ENCODE measurements at places on chromosomes 11 and 22.

- no peak for DNase-seq
Observed at GRCh38 chr11:75785187-75785586, 16.6 kb downstream of the DGAT2 start.

DNA sequence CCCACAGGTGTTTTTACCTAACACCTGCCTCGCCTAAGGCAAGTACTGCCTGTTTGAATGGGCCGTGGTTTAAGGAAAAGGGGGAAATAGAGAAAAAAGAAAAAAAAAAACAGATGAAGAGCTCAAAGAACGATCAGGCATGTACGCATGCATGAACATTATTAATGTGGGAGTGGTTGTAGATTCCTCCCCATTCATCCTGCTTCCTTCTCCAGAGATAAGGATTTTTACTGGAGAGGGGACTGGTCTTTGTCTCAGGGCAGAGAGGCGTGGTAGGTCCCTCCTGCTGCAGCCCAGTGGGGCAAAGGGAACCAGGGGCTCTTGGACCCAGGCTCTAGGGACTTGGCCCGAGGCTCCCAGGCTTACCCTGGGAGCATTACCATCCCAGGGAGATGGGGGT lies 23.1 kb downstream of the RPS6KA4 start:
- DNase-seq, result no peak

- DNase-seq, result no peak
Observed at GRCh38 chr22:44369293-44369661, 56.5 kb upstream of the SHISAL1 start.

DNA sequence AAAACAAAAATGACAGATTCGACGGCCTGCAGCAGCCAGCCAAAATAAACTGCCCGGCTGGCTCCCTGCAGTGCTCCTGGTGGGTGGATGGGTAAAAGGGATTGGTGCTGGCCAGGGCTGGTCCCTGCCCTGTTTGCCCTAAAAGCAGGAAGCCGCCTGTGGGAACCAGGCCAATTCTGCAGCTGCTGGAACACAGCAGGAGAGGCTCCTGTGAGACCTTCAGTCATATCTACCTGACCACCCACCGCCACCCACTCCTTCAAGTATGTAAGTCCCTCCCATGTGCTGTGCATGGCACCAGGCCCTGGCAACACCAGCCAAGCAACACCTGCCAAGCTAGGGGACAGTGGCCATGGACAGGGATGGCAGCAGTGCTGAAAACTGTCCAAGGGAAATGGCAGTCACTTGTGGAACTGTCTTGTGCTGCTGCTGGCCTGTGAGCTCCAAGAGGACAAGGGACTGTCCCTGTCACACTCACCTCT lies 48.7 kb upstream of the ARFGAP3 start:
- DNase-seq, result no peak

GRCh38 chr22:25645266-25645665 lies 80.8 kb downstream of the GRK3 start:
- DNase-seq, result no peak

DNA sequence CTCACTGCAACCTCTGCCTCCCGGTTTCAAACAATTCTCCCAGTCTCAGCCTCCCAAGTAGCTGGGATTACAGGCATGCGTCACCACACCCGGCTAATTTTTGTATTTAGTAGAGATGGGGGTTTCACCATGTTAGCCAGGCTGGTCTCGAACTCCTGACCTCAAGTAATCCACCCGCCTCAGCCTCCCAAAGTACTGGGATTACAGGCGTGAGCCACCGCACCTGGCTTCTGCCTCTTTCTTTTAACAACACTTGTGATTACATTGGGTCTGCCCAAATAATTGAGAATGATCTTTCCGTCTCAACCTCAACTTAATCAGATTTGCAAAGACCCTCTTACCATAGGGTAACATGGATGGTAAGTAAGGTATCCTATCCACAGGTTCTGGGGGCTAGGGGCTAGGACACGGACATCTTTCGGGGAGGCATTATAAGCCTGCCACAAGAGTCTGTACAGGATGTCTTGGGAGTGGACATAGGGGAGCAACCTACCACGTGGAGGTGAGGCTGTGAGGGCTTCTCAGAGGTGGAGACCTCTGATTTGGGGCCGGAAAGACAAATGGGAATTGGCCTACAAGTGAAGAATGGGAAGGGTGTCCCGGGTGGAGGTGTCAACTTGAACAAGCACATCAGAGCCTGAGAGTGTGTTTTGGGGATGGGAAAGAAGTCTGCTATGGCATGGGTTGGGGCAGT lies 2.7 kb upstream of the CBX6 start:
- DNase-seq, result no peak
